ENCODE measurements at places on chromosomes 2 and 18.
A peak's percentile ranks its signal among the peaks of the same experiment; 100 is the strongest.

DNA sequence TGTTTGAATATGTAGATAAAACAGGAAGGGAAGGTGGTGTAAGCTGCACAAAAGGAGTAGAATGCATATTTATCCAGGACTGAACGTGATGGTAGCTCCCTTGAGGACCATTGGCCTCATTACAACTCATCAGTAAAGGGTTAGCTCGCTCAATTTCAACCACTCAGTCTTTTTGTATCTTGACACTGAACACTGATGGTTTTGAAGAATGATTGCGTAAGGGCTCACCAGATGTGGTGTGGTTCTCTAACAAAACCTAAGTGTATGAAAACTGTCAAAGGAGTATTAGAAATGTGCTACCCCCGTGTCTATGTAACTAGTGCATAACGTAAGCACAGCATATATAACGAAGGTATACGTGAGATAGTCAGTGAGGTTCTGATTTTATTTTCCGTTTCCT is 272.4 kb upstream of the THSD7B start:
- no peak for DNase-seq

- no peak for DNase-seq
Measured at GRCh38 chr2:138744713-138745112, 35.5 kb downstream of the NXPH2 start.

DNA sequence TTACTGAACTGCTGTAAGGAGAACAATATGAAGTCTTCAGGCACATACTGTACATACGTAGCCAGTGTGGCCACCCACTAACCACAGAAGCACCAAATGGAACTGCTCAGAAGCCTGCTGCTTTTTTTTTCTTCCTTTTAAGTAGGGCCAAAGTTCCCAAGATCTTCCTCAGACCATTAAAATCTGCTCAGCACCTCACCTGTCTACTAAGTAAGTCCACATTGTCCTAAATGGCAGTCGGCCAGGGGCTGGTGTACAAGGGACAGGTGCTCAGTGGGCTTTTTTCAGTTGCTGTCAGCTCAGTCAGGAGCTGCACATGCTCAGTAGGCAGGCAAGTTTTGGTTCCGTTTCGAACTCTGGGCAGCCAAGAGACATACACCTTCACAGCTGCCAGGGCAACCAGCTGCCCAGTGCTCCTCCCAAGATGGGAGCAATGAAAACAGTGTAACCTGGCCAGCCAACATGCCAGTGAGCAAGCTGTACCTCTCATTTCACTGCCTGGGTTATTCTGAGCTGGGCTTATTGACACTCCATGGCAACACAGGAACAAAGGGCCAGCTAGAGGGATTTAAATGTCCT is 86.1 kb downstream of the ACVR1 start:
- DNase-seq: peak; percentile 58

DNA sequence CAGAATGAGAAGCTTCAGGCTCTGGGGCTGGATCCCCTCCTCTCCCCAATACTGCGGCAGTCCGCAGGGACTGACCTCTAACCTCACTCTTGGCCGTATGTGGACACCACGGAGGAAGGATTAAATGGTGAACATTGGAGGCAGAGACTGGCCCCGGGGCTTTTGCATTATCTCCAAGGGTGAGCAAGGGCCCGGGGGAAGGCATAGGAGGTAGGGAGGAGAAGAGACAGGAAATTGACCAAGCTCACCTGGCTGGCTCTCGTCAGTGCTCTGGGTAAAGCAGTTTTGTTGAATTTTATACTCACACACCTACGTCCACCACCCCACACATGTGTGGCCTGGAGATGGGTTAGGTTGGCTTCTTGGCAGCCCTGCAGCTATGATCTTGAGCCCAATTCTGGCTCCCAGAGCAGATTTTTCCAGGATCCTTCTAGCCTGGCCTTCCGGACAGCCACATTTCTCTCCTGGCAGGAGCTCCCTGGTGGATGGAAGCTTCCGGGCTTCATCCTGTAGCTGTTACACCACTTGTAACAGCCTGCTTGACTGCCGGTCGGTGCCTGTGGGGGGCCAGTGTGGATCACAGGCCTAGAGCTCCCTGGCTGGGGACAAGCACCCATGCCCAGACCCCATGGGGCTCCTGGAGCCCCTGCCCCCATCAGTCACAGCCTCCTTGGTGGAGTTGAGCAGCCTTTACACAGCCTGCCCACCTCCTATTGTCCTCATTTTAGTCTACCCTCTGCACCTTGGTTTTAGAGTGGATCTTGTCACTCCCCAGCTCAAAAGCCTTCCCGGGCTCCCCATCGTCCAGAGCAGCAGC is 7.6 kb downstream of the ITM2C start:
- no peak for DNase-seq

DNA sequence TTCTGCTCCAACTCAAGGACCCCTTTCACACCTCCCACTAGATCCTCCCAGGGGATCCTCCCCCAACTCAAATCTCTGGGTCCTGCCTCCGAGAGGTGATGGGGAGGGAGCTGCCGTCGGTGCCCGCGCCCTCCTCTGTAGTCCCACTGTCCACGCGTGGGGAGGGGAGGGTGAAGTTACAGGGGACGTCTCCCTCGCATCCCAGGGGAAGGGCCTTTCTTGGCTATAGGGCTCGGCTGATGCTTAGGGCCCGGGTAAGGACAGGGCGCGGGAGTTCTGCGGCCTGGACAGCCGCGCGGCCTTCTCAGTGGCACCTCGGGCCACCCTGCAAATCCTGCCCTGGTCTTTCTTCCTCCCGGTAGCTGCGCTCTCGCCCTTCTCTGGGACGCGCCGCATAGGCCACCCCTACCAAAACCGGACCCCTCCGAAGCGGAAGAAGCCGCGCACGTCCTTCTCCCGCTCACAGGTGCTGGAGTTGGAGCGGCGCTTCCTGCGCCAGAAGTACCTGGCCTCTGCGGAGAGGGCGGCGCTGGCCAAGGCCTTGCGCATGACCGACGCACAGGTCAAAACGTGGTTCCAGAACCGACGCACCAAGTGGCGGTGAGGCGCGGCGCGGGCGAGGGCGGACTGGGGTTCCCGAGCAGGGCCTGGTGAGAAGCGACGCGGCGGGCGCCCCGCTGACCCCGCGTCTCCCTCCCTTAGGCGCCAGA is 1.2 kb downstream of the TLX2 start:
- DNase-seq: peak; percentile 55

GRCh38 chr2:240957656-240958365 is 40.6 kb upstream of the SNED1 start:
- DNase-seq: no peak

DNA sequence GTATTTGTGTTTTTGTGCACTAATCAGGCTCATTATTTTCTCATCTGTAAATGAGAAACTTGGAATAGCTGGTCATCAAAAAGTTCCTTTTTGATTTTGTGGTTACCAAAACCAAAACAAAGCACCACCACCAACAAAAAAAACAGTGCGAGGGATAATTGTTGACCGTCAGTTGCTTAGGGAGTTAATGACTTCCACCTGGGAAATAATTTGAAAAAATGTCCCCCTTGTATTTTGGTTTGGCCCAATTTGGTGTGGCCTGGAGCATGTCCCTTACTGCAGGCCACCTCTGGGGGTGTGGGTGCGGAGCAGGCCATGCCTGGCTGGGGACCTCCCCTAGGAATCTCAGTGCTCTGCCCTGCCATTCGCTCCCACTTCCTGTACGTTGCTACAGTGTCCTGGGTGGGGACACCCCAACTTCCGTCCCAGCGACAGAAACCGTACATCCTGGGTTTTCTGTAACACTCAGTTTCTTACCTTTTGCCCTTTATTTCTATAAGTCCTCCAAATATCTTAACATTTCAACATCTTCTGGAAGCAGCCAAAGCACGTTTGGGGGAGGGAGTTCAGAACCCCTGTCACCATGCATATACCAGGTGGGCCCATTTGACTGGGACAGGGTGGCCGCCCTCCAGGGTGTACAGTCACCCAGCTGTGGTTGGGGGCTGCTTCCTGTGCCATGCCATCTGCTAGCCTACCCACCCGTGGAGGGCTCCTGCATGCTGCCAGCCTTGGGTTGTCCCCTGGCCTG is 31.3 kb downstream of the NCK2 start:
- DNase-seq: no peak

- no peak for DNase-seq
Measured at GRCh38 chr2:149747456-149747855, 159.9 kb upstream of the MMADHC start.

GRCh38 chr2:55776479-55776878 is 82.8 kb upstream of the PNPT1 start:
- no peak for DNase-seq

- peak; percentile 30 for DNase-seq
Measured at GRCh38 chr18:2896990-2897389, 50.2 kb downstream of the EMILIN2 start.

All from neural progenitor cell (in vitro differentiated cells).